GM03348 (cell line): ENCODE measurements at places on chromosomes 1 and 21.

GRCh38 chr1:153567621-153568366 lies 2.1 kb upstream of the S100A2 start:
- no peak for DNase-seq

- no peak for DNase-seq
Measured at GRCh38 chr1:228366062-228366865, 40.4 kb downstream of the TRIM11 start.

- DNase-seq = no peak
Measured at GRCh38 chr21:33063375-33063883, 6.5 kb upstream of the OLIG1 start.

DNA sequence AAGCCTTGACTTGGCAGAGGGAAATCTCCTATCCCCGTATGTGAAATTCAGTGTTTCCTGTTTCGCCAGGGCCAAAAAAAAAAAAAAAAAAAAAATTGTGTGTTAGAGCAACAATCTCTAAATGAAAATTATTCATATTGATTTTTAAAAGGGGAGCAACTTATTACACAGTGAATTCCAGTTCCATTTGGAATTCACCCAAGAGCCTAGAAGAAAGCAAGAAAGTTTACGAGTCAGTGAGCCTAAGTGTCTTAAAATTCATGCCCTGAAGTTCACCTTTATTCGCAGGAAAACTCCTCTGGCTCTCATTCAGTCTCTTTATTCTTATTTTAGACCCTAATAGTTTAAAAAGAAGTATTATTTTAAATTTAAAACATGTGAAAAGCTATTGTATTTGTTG lies 42.1 kb upstream of the HUNK start:
- no peak for DNase-seq

GRCh38 chr1:90925928-90926869 lies 95.6 kb downstream of the ZNF644 start:
- DNase-seq = peak; percentile 28

DNA sequence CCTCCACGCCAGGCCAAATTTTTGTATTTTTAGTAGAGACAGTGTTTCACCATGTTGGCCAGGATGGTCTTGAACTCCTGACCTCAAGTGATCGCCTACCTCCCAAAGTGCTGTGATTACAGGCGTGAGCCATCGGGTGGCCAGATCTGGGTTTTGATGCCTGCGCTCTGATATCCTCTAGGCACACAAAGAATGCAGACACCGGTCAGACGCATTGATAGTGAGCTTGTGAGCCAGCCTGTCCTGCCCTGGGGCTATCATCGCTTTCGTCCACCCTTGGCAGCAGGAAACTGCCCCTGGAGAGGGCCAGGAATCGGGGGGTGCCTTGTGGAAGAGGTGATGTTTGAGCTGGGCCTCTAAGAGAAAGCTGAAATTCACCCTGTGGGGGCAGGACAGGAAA lies 4.0 kb downstream of the FBLIM1 start:
- no peak for DNase-seq

DNA sequence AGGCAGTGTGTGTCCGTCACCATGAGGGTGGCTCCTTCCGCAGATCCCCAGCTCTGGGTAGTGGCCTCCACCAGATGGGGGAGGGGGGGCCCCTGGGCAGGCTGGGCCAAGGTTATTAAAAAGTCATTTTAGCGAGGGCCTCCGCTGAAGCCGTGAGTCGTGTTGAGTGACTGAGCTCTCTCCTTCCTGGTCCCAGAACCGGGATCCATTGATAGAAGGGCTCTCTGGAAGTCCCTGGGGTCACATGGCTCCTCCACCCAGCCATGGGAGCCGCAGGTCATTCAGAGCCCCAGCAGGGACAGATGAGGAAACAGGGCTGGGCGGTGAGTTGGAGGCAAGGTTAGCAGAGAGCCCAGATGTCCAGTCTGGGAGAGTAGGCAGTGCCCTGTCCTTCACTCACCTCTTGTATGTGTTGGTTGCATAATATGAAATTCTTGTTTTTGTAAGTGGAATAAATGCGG lies 12.9 kb downstream of the MIIP start:
- DNase-seq = no peak
